NCI-H187 (cell line): ENCODE measurements at places on chromosomes 4 and X.

DNA sequence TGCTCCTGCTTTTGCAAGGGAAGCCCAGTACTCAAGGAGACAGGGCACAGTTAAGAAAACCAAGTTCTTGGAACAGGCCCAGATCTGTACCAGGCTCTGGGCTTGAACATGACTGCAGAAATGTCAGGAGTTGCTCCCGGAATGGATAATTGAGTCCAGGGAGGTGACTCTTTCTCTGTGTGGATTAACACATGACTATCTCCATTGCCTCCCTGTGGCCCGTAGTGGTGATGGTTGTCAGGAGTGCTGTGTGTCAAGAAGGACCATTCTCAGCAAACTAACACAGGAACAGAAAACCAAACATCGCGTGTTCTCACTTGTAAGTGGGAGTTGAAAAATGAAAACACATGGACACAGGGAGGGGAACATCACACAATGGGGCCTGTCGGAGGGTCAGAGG, 39.9 kb downstream of the CCKAR start:
- no peak for DNase-seq

GRCh38 chr4:998096-998691, 5.0 kb upstream of the SLC26A1 start:
- DNase-seq = no peak

DNA sequence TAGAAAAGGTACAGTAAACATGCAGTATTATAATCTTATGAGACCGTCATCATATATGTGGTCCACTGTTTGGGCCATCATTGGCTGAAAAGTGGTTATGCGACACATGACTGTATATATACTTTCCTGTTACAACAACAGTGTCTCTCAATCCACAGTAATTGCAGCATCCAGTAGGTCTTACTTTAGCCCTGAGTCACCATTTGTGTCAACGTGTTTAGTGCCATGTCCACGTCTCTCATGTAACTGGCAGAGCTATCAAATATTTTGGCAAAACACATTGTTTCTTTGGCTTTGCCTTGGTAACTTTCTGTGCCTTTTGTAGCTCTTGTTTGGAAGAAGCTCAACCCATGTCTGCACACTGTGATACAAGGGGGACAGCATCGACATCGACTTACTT, 73.8 kb downstream of the CD38 start:
- DNase-seq = no peak

GRCh38 chr4:35918491-35918977, 325.8 kb downstream of the ARAP2 start:
- no peak for DNase-seq

GRCh38 chrX:104270916-104271512, 16.3 kb upstream of the ESX1 start:
- no peak for DNase-seq
